ENCODE measurements at places on chromosomes 5 and 9.

- DNase-seq, result no peak
Measured at GRCh38 chr9:83219154-83219923, 156.4 kb upstream of the RASEF start.

DNA sequence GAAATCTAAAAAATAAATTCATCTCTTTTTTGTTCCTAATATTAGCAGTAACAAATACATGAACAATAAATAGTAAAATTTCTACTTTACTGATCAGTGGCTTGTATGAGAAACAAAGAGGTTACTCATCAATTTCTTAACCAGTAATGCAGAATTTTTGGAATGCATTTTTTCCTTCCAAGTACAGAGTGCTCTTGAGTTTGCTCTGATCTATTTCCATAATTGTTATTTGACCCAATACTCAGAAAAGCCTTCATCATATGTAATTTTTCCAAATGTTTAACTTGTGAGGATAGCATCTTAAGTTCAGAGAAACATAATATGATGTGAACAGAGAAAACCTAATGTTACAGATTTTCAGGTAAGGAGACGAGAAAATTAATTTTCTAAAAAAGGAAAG, 47.3 kb downstream of the FBN2 start:
- DNase-seq, result no peak

DNA sequence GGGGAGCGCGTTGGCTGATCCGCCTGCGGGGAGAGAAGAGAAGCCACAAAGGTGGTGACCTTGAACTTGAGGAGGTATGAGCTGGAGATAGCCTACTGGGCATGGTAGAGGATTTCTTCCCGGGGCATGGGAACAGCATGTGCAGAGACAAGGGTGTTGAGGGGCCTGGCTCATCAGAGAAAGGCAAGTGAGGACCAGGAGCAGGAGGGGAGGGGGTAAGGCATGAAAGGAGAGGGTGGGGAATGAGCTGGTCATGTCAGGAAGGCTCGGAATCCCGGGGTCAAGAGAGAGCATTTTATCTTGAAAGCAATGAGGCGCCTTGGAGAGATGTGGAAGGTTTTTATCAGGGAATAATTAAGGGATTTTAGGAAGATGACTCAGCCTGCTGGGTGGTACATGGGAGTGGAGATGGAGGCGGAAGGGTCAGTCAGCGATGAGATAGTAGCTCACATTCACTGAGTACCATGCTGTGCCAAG, 121.1 kb downstream of the LHX2 start:
- no peak for DNase-seq

- DNase-seq, result no peak
Measured at GRCh38 chr9:135887585-135888050, 19.7 kb downstream of the CAMSAP1 start.

- DNase-seq, result no peak
Measured at GRCh38 chr5:133610489-133611356, 1.6 kb downstream of the FSTL4 start.

DNA sequence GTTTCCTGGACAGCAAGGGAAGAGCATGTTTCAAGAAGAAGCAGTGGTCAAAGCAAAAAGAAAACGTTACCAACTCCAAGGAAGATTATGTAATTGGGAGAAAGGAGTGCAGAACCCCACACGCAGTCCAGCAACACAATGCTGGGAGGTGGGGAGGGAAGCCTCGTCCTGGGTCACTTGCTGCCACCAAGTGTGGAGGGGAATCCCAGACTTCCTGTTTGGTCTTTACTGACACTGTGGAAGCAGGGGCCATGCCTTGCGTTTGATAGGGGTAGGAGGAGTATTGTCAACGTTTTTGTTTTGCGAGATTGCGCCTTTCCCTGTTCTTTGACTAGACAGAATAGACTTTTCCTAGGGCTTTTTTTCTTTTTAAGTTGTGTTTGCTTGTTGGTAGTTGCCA, 421.0 kb downstream of the KDM4C start:
- no peak for DNase-seq

DNA sequence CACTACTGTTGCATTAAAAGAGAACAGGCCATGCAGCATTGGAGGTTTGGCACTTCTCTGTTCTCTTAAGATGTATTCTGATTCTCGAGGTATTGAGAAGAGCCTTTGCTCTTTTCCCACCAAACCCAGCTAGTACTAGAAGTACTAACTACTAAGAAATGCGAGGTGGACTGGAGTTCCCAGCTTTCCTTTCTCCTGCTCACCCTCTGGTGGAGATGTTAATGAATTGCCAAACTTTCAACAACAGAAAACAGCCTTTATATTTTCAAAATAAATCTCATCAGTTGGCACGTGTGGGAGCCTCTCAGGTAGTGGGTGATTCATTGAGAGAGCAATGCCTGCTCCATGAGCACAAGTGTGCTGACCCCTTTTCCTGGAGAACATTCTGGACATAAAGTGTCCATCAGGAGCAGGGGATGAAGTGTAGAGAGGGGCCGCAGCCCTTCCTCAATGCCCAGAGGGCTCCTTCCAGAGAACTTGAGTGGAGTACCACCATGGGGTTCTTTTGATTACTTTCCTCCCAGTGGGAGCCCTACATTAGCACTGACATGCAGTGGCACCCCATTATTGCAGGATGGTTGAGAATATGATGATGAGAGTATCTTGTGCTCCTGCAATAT, 45.7 kb downstream of the TMEM174 start:
- DNase-seq, result no peak

DNA sequence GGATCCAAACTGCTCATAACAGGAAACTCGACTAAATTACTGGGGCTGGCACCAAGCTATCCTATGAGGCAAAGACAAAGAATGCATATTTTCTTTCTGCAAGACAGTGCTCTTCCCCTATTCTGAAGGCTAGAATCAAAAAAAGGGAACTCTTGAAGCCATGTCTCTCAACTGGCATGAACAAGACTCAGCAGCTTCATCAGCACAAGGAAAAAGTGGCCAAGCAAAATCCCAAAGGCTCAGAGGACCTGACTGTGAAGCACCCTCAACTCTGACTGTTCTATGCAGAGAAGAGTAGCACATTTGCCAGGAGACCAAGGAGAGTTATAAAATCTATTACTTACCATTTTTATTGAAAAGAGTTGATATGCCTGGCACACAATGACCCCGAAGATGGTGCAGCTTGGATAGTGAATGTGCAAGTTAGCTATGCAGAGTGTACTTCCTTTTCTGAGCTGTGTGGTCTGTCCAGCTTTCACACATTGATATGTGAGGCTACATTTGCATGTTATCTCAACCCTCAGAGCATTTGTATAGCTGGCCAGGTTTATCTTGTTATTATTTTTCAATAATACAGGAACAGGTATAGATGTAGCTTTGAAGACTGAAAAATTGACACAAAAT, 51.0 kb upstream of the FYB1 start:
- DNase-seq, result no peak

DNA sequence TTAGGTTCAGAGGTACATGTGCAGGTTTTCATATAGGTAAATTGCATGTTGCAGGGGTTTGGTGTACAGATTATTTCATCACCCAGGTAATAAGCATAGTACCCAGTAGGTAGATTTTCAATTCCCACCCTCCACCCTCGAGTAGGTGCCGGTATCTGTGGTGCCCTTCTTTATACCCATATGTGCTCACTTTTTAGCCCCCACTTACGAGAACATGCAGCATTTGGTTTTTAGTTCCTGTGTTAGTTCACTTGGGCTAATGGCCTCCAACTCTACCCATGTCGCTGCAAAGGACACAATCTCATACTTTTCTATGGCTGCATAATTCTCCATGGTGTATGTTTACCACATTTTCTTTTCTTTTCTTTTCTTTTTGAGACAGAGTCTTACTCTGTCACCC, 21.2 kb downstream of the ITK start:
- DNase-seq, result no peak

- no peak for DNase-seq
Measured at GRCh38 chr5:170546282-170546681, 42.5 kb downstream of the KCNIP1 start.

DNA sequence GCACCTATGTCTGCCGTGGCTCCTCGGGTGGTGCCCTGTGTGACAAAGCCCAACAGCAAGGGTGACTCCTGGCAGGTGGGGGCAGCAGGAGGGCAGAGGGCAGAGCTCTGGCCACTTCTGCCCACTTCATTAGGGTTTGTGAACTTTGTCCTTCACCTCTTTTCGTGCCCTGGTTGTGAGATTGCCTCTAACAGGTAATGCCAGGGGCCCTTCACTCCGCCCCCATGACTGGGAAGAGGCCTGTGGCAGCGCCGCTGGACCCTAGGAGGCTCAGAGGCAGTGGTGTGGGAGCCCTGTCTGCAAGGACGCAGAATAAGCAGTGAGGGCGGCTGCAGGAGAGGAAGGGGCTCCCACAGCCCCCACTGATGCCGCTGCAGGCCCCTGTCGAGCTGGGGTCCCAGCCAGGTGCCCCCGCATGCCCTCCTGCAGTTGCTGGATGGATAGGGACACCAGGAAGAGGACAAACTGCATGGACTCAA, 108.7 kb upstream of the LMX1B start:
- no peak for DNase-seq

DNA sequence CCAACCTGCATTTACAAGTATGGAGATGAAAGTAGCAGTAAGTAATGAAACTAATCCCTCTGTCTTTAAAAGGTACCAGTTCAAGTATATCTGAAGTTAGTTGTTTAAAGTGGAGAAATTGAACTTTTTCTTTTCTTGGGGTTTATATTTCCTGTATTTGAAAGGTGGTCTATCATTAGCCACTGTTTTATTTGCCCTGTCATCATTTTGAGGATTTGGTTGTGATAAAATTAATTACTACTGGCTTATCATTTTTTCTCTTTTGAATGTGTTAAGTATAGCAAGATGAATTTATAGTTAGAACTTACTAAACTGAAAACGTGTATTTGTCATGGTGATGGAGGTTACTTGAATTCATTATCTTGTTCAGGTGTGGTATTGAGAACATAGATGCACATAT, 25.1 kb downstream of the NCBP1 start:
- DNase-seq, result no peak

DNA sequence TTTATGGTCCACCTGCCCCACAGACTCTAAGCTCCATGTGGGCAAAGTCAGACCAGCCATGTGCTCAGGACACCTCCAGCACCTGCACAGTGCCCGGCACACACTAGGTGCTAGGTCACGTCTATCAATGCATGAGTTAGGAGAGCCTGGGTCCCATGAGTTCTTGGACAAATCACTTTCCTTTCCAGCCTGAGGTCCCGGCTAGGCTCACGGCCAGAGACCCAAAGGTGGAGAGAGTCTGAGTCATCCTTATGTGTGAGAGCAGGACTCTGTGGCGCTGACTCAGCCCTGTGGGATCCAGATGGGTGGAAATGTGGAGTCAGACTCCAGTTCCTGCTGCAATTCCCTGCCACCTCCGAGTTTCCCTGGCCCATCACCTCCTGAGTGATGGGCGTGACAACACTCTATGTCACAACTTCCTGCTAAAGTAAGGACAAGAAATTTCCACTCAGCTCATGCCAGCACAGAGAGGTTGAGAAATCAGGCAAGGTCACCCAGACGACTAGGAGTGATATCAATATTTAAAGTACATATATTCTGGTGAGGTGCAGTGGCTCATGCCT, 2.5 kb upstream of the ST6GALNAC4 start:
- DNase-seq, result no peak

DNA sequence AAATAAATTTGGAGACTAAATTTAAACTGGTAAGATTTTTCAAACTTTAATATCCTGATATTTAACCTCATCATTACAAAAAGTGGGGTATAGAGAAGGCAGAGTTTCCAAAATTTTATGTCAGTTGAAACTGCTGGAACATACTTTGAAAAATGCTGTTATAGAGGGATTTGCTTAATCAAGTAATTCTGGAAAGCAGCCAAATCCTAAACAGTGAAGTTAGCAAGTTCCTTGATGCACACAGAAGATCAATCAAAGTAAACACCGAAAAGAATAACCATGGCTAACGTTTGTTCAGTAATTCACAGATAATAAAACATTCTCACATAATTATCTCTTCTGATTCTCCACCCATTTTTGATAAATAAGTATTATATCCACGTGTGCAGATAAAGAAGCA, 8.1 kb upstream of the PRR16 start:
- no peak for DNase-seq

- no peak for DNase-seq
Measured at GRCh38 chr5:135188233-135188914, 154.3 kb upstream of the PITX1 start.

DNA sequence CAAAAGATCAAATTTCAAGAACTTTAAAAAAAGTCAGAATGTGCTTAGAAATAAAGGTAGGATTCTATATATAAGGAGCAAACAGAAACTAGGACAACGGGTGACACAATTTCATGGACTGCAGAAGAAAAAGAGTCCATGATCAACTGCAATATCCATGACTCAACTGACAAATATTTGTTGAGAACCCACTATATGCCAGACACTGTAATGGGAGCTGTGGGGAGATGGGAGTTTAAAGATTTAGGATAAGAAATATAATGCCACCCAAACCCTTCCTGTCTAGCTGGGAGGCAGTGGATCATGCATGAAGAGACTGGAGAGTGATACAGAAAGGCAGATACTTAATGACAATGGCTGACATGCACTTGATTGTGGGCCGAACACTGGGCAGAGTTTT, 27.6 kb upstream of the CCDC112 start:
- no peak for DNase-seq

GRCh38 chr5:77012601-77013000, 17.6 kb upstream of the AGGF1 start:
- DNase-seq, result no peak

GRCh38 chr5:170603578-170604565, 100.1 kb downstream of the KCNIP1 start:
- DNase-seq, result no peak

DNA sequence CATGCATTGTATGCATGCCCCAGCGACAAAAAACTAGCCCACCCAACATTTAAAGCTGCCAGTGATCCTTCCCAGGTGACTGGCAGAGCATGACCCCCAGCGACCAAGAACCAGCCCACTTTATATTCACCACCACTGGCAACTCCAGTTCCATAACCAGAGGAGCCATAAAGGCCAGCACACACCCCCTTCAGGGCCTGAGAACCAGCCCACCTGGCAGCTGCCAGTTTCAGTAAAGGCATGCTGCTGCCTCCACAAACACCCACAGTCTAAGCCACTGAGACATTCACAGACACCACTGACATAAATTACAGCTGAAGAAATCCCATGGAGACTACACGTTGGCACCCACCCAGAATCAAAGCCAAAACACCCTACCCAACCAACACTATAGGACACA, 46.9 kb upstream of the RGS7BP start:
- DNase-seq, result no peak

DNA sequence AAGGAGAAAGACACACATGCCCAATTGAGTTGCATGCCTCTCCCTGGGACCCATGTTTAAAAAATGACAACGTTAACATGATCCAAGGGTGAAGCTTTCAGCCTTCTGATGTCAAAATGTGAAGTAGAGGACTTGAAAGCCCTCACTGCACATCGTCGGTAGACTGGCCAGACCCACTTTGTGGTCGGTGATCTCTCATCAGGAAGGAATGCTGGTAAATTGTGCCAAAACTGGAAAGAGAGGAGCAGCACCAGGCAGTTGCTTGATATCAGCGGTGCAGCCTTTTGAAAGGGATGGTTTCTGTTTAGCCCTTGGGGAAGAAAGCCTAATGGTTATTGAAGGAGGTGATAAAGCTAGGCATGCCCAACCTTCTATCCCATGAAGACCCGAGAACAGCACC, 125.3 kb upstream of the MARCHF11 start:
- no peak for DNase-seq

All from stimulated activated CD4-positive, alpha-beta T cell treated with anti-CD3 and anti-CD28 coated beads, TNF-alpha, amount 100 ng/mL, for 1 hour (primary cell).